Skin of body (tissue), 3 donors: ENCODE measurements at places on chromosomes 5 and 9. TPM values are rescaled to one million over a fixed set of nuclear protein-coding genes. Genes with fewer than 3 reads are reported as not detected.
A peak's percentile ranks its signal among the peaks of the same experiment; 100 is the strongest.

DNA sequence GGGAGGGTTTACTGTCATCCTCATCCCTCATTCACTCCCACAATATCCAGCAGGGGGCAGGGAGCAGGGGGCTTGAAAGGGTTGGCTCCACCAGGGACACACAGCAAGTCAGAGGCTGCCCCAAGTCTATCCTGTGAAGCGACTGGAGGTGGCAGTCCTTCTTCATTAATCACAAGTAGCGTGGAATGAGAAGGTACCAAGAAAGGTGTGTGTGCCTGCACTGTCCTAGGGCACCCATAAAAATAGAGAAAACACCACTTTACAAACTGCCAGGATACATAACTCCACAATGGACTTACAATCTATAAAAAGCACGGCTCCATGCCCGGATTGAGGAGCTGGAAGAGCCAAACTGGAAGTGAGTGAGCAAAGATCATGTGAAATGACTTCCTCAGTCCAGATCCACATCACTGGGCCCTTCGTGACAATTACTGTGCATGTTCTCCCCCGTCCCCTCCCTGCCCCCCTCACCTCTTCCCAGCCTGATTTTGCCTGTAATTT, 183.9 kb downstream of the SLIT3 start:
- DNase-seq = no peak

The PCDHGC5 gene
- 2.9 TPM for total RNA-seq

DNA sequence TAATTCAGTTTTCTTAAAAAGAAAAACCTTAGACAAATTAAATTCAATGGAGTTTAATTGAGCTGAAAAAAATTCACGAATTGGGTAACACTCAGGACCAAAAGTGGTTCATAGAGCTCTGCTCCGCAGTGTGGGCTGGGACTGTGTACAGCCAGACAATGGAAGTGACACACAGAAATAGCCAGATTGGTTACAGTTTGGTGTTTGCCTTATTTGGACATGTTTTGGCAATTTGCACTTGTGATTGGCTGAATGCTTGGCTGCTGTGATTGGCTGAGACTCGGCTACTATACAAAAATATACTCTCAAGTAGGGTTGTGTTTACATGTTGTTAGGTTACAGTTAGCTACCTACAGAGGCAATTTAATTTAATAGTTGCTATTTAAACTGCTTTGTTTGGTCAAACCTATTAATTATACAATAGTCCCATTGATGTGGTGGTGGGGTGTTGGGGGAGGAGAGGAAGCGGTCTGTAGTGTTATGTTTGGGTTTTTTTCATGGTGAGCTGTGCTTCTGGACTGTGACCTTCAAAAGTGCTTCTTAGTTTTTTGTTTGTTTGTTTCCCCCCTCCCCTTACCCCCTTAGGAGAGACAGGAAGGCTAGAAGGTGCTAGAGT, 95.2 kb downstream of the CNTLN start:
- DNase-seq = no peak

GRCh38 chr5:147671365-147671764, 111.2 kb downstream of the JAKMIP2 start:
- DNase-seq = no peak

DNA sequence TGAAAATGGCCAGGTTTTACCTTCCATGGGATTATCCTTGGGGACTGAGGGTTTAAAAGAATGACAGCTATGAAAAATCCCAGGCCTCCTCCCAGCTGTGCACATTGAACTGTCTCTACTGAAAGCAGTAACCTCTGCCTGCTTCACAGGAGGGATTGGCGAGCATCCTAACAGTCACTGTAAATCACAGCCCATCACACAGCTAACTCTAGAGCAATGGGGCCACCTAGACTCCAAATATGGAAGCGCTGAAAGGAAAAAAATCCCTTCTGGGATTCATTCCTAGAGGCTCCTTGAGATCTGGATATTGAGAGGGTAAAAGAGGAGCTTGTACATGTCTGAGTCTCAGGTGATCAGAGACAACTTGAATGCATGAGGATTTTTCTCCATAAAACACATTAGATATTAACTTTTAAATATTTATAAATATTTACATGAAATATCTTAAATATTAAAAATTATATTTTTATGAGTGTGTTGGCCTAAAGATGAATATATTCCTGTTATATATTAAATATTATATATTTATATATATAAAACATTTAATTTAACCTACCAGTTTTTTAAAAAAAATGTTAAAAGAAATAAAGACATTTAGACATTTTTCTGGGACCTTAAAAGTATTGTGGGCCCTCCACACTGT, 133.8 kb upstream of the SLC24A2 start:
- DNase-seq = peak; percentile 20

The NR2F1-AS1 gene
- total RNA-seq = 5.4 TPM

The DND1 gene
- total RNA-seq = 0.30 TPM

- DNase-seq = peak; percentile 38
Measured at GRCh38 chr9:107404161-107404560, 85.4 kb downstream of the KLF4 start.

DNA sequence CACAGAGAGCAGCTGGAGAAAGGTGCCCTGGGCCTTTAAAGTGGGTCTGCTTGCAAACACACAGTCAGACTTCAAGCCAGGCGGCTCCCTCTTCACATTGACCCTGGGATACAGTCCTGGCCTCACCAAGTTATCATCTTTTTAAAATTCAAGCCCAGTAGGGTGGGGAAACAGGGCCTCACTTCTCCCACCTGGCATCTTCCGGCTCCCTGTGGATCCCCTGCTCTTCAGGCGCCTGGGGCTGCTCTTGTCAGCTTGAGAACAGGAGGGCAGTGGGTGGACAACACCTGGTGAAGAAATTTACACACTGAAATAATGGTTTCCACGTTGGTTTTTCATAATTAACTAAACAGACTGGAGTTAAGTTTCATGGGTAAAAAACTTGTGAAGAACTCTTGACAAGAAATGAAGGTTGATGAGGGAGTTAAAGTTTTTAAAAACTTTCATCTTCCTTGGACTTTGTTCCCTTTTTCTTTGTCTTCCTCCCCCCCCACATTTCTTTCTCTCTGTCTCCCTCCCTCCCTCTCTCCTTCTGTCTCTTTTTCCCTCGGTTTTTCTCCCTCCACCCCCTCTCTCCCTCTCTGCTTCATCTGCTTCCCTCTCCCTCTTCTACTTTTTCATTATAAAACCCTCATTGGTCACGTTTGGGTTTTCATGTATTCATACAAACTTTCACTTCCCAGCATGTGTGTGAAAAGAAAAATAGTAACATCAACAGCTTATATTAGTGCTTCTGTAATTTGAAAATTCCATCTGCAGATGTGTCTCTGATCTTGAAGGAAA, 219.6 kb downstream of the DMRT2 start:
- no peak for DNase-seq

DNA sequence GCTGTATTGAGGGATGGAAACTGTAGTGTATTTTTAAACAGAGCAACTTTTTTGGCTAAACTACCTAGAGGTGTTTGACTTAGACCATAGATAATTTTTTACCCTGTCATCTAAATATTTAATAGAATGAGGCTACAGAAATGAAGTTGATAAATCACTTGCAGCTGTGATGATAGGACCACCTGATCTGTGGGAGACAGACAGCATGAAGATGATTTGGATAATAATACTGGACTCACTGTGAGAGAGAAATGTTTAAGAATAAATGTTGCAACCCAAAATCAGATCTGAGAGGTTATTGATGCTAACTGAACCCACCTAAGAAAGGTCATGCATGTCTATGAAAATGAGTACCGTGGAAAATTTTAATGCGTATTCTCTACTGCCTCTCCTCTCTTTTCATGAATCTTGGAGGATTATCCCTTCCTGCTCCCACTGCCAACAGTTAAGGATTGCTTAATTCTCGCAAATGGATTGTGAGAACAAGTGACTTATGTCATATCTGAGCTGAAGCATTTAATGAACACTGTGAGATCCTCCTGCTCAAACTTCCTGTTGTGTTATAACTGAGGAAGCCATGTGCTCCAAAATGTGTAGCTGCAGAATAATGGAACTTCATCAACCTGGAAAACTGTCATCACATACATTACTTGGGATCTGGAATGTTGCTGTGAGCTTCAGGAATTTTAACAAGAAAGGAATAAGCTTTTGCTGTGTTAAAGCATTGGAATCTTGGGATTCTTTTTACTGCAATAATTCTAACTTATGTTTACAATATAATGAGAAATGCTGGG, 617.9 kb upstream of the CDH18 start:
- DNase-seq = peak; percentile 61

- no peak for DNase-seq
Measured at GRCh38 chr5:126514131-126514557, 80.9 kb downstream of the ALDH7A1 start.

DNA sequence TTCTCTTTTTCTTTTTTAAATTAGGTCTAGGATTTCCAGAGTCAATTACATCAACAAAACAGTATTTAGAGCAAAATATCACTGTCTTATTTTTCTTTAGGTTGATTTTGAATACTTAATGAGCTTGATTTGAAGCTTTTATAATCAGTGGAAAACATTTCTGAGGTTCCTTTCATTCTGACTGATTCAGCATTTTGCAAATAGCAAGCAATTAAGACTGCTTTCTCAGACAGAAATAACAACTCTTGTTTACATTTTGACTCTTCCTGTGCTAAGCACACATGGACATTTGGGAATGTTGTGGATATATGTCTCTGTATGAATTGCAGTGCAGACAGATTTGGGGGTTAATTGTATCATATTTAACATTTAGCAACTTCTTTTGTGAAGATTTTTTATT, 22.2 kb upstream of the MCCC2 start:
- no peak for DNase-seq

The GCNT4 gene
- total RNA-seq = 2.4 TPM
